ENCODE measurements at places on chromosomes 3 and 15.
A peak's percentile ranks its signal among the peaks of the same experiment; 100 is the strongest.

DNA sequence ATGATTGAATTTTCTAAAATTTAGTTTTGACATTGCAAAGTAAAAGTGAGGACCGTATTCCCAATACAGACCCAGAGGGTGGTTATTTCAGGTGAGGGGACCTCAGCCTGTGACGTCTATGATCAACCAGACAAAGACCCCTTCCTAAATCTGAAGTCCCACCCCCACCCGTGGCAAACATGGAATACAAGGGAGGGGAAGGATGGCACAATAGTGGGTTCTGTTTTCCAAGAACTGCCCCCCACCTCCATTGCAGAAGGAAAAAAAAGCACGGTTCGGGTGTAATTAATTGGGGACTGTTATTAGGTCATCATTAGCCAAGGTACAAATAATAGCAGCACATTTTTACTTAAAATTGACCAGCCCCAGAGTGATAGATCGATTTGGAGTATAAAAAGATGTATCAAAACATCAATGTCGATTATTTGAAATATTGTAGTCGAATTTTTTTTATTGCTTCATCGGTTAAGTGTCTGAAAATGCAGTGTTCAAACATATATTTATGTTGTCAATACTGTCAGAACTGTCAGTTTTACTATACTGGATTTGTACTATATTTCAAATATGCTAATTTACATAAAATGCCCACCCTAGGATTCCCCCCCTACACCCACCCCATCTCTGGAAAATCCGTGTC lies 7.5 kb upstream of the MEIS2 start:
- no peak for DNase-seq

- DNase-seq: no peak
These were observed 228.7 kb downstream of the WDR72 start for GRCh38 chr15:53530761-53531160.

GRCh38 chr15:98599909-98600691 lies 48.2 kb upstream of the IGF1R start:
- peak; percentile 21 for DNase-seq

DNA sequence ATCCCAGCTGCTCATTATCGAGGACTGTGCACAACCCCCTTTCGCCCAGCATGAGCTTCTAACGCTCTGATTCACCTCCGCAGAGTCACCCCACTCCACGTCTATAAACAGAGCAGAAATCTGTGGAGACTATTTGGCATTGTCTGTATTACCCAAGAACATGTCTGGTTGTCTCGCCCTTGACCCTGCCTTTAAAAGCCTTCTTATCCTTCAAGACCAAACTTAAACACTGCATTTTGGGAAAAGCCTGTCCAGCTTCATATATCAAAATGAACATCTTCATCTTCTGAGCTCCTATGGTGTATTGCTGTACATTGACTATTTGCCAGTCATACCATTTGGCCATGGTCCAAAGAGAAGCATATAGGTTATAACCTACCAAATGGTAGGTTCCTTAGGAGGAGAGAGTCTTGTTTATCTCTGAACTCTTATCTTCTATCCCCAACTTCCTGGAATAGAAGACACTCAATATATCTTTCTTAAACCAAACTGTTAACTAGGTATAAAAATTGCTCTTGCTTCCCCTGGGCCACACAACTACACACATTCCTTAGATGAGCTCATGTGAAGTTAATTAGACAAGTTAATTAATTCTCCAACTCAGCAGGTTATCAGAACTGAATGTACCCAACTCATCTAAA lies 90.1 kb downstream of the FBN1 start:
- no peak for DNase-seq

GRCh38 chr15:99454941-99455788 lies 110.6 kb upstream of the MEF2A start:
- DNase-seq: peak; percentile 60

GRCh38 chr15:52146776-52147175 lies 34.2 kb upstream of the BCL2L10 start:
- no peak for DNase-seq

DNA sequence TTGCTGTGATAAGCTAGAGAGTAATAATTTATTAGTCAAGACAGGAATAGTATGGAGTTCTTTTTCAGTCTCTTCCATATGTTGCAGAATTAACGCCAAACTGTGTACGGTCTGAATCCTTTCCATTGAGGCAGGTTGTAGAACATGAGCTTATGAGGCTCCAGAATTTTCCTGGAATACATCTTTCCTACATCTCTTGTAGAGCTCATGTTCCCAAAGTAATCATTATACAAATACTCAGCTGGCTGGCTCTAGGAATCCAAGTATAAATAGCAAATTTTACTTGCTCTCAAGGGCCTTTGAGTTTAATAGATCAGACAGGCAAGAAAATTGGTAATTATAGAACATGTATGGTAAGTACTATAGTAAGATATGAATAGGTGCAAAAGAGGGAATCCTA lies 419.4 kb downstream of the RBMS3 start:
- DNase-seq: no peak

GRCh38 chr15:34039790-34040113 lies 748 bp upstream of the AVEN start:
- no peak for DNase-seq

DNA sequence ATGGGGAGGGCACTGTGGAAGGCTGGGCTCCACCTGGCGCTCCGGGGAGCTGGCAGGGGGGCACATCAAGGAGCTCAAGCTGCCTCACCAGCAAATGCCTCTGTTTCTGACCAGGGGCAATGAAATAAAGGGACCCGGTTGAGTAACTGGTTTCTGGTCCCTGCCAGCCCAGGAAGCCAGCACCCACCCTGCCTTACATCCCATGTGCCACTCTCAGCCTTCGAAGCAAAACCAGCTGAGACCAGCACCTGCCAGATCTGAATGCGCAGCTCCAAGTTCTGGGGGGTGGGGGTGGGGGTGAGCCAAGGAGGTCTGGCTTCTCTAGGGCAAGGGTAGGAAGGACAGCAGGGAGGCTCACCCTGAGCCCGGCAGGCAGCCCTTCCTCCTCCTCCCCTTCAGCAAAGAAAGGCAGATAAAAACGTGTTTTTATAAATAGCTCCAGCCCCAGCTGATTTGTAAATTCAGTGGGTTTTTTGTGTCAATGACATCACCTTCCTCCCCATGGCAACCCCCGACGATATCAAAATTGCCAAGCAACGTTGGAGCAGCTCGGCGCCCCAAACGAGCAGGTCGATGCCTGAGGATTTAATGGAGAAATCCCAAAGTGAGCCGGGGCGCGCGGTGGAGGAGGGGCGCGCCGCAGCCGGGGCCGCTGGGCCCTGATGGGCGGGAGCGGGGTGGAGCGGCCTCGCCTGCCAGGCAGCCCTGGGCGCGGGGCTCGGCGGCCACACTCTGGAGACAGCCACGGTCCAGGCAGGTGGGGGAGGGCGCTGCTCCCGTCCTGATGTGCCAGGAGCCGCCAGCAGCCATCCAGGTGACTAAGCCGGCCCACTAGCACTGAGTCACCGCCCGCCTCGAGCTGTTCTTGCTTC lies at the start of gene PAK6:
Gene PAK6 (plus strand): TSS at position 532 of the 872 bp plus-strand sequence. CDS start 25,723 bp downstream, outside the sequence.
- peak; percentile 46 for DNase-seq

DNA sequence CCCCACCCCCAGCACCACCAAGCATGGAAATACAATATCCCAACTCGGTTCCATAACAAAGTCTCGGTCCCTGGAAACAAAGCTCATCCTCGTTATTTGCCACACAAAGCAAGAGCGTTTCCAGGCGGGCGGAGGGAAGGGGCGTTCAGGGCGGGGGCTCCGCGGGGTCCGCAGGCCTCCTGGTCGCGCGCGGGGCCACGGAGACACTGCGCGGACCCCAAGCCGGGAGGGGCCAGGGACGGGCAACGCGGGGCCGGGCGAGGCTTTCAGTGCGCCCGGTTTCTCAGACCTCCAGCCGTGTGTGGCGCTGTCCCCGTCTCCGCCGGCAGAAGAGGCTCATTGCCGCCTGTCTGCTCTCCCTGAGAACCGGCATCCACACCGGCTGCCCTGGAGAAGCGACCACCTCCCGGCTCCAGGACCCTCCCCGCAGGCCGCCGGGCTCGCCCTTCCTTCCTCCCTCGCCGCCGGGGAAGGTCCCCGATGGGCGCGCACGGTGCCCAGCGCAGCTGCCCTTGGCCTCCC lies 329.0 kb downstream of the OCA2 start:
- DNase-seq: no peak

DNA sequence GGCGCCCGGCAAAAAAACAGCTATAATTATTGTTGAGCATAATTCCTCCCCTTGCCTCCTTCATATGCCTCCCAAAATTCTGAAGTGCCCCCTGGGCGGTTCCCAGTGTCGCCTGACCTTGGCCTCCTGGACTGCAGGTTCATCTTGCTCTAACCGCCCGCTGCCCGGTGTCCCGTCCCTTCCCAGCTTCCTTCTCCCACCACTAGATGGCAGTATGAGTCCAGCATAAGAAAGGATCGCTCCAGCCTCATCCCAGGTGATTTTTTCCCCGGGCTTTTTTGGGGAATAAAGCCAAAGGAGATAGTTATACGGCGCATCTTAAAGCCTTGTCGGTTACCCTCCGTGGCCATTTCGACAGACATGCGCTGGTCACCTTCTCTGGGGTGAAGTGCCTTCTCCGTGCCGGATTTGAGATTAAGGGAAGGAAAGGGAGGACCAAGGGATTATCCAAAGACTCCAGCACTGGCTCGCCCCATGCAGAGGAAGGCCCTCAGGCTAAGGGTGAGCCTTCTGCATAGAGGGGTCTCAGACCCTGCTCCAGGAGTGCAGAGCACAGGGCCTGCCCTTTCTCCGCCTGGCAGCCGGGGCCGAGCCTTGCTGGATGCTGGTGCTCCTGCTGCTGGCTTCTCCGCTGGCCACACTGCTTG lies 45.8 kb upstream of the TRA2B start:
- peak; percentile 58 for DNase-seq

DNA sequence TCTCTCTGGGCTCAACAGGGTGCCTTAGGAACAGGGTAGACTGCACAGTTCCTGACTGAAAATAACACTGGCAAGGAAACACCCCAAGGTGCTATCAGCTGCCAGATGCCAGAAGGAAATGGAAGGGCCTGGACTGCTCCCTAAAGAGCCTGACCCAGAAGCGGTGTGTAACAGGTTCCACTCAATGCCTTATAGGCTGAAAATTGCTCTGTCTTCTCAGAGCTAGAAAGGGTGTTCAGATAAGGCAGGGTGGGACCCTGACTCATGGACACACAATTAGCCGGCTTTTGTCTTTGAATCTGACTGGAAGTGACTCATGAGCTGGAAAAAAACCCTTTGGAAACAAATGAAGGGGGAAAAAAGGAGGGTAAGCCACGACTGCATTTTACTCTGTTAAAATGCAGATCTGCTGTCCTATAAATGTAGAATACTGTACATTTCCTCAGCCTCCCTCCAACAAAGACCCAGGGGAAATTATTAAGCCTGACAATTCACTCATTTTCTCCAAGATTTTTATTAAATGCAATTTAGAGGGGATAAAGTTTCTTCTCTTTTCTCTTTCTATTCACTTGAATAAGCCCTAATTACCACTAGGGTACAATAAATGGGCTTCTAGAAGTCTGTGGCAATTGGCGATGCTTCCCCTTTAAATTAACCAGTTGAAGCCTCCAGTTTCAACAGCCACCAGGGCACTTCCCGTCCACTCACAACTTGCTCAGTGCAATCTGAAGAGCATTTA lies 160.2 kb upstream of the TBL1XR1 start:
- DNase-seq: no peak

DNA sequence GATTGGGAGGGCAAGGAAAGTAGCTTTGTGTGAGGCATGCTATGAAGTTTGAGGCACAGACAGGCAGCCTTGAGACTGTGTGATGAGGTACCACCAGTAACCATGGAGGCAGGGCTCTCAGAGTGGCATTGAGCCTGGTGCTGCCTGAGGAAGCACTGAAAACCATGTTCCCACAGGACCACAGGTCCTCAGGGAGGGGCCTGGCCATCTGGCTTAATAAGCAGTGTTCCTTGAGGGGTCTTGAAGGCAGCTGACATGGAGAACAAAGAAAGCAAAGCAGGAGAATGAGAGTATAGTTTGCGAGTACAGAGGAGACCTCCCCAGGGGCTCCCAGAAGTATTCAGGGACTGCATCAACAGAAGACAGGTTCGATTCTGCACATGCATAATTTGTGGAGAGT lies 346.6 kb downstream of the EPHB1 start:
- DNase-seq: no peak

GRCh38 chr3:181906338-181906737 lies 194.6 kb downstream of the SOX2 start:
- no peak for DNase-seq

- DNase-seq: no peak
These were observed 236.2 kb downstream of the TLE3 start for GRCh38 chr15:69861331-69862171.

- no peak for DNase-seq
These were observed 147.3 kb downstream of the SMAD6 start for GRCh38 chr15:66849393-66849745.

DNA sequence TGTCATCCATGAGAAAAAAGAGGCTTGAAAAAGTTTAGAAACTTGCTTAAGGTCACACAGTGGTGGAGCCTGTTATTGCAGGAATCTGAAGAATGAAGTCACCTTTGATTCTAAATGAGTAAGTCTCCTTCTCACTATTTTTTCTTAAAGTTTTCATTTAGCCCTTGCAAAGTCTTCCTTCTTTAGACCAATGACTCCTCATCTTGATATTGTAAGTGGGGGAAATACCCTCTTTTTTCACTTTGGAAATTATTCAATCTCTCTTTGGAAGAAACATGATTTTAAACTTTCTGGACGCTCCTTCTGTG lies 787 bp upstream of the SLMAP start:
- DNase-seq: peak; percentile 48

DNA sequence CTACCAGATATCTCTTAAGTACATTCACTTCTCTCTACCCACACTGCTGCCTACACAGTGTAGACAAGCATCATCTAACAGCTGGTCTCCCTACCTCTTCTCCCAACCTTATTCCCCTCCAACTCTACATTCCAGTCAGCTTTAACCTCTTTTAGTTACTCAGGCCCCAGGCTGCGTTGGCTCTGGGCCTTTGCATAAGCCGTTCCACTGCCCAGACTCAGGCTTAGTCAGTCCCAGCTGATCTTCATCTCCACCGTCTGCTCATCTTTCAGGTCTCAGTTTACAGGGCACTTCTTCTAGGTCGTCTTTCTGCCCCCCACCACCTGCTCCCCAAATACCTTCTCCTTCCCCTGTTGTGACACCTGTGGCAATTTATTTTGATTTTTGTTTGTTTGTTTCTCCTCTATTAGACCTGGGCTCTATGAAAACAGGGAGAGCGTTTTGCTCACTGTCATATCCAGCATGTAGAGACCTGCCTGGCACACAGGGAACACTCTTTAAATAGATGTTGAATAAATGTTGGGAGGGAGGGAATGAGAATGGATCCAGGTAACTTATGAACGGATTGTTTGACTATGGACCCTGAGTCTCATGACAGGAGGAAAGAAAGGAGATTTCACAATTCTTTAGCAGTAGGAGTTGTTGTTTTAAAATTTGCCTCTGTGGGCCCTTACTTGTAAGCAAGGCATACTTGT lies 11.1 kb downstream of the SLC27A2 start:
- no peak for DNase-seq

DNA sequence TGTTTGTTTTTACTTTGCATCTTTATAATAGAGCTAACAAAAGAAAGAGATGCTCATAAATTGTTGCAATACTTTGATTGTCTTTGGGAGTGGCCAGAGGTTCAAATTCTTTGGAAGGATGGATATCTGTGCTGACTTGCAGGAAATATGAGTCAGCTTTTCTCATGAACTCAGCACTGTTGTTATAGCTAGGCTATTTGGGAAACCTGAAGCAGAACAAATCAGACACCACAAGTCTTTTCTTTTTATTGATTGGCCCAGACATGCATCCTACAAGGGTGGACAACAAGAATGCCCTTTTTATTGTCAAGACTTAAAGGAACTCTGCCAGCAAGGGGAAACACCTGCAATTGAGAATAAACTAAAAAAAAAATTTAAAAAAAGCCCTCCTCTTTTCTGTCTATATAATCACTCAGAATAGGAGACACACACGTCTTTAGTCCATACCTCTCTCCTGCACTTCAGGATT lies 4.6 kb upstream of the DENND4A start:
- no peak for DNase-seq

- no peak for DNase-seq
These were observed 354.6 kb downstream of the GAP43 start for GRCh38 chr3:115977866-115978265.

All from CD4-positive, alpha-beta T cell treated with Interleukin-4 for 1 hour (primary cell).